ENCODE measurements at places on chromosomes 6 and 20.

DNA sequence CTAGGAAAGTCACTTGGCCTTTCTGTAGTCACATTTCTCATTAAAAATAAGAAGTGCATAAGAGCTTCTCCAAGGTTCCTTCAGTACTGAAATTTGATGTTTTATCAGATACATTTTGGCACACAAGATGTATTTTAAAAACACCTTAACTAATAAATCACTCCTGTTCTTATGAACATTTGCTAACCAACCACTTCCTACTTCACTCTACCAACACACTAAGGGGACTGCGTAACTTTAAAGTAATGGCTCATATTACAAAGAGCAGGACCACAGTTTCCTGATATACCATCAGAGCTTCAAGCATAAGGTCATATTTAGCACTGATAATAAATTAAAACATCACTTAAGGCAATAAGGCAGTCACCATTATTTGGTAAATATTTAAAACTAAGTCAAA, 104.4 kb downstream of the RALGAPA2 start:
- no peak for DNase-seq

DNA sequence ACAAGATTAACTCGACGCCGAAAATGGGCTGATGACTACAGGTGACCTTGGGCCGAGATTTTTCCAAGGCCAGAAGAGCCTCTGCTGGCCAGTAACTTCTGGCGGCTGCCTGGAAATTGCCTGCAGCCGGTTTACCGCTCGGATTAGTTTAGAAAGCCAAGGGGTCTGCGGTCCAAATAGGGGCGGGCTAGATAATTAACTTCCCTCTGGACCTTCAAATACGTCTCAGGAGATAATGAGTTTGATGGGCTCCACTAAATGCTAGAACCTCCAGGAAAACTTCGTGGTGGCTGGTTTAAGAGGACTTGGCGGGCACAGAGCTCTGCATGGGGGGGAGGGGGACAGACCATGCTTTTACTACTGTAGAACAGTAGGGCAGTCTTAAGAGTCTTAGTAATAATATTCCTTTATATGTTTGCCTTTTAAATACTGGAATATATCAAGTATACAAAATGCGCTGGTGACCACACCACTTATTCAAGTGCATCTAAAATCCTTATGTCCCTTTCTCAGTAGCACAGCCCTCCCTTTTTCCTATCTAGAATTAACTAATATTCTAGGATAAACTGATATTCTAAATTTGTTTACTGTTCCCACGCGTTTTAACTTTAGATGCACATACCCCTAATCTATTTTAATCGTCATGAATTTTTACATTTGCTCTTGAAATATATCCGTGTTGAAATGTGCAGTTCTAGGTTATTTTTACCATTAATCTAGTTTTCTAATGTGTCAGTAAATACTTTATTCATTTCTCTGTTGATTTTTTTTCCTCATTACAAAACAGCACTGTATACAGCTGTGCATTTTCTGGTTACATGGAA, 107.5 kb upstream of the PRSS16 start:
- DNase-seq, result no peak

DNA sequence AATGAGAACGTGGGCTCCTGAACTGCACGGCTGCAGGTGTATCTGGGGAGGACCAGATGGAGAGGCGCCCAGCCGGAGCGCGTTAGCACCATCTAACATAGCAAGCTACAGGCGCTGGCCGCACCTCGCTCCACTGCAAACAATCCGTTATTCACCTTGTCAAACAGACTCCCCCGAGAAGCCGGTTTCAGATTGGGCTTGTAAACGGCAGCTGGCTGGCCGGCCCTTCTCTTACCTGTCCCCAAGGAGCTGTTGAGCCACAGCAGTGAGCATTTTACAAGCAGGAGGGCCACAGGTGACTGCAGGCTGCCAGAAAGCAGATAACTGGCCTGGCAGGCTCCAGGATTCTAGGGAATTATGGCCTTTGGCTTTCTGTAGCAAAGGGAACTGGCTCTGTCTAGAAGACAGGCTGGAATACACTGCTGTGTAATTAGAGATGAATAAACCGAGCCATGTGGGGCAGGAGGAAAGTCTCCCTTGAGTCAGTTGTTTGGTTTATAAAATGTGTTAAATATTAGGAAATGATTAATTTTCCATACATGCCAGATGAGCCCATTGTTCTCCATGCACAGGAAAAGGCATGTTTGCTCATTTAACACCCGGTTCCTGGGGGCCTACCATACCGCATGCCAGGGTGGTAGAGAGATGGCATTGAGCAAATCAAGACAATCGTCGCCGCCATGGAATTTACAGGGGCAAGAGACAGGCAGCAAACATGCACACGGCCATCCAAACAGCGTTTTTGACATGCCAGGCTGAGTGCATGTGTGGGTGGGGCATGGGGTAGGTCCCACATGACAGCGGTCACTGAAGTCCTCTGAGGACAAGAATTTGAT, 159.3 kb downstream of the NFATC2 start:
- DNase-seq, result no peak

GRCh38 chr20:7151676-7152470, 384.4 kb downstream of the BMP2 start:
- no peak for DNase-seq

- no peak for DNase-seq
Observed at GRCh38 chr6:157185171-157185570, 138.1 kb downstream of the TMEM242 start.

All from stimulated activated CD4-positive, alpha-beta T cell treated with anti-CD3 and anti-CD28 coated beads, Interleukin-2, amount 100 ng/mL, for 48 hours (primary cell).